ENCODE measurements at places on chromosomes 1 and 21.
A peak's percentile ranks its signal among the peaks of the same experiment; 100 is the strongest.

GRCh38 chr21:36169470-36170128 is 13.0 kb downstream of the DOP1B start:
- DNase-seq, result peak; percentile 32

DNA sequence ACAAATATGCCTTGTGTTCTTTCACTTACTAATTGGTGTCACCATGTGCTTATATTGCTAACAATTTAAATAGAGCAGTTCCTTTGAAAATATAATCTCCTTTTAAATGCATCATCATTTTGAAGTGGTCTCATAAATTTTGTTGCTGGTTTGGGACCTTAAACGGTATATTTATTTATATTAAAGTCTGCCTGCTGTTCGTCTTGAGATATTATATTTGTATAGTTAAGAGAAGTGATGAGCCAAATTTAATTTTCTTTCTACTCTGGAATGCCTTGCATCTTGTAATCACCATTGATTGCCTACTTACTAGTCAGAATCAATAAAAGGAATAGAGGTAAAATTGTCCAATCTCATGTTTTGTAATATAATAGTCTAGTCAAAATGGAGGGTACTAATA is 91.6 kb downstream of the NTNG1 start:
- no peak for DNase-seq

DNA sequence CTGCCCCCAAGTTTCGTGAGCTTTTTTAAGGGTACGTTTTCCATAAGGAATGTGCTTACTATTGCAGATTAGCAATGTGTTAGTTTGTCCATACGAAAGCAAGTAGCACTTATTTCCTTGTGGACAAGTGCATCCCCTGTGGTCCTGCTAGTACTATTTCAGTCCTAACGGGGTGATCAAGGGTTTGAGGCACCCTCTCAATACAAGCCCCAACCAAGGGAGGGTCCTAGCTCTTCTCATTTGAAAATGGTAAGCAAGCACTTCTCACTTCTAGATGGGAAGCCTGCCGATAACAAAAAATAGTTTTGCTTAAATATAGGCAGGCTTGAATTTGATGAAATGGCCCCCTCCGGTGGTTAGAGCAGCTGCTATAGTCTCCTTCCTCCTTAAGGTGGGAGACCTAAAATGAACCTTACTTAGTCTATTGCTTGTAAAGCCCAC is 64.0 kb upstream of the HMCN1 start:
- DNase-seq, result no peak

GRCh38 chr1:209648931-209649776 is 3.1 kb downstream of the LAMB3 start:
- DNase-seq, result no peak

DNA sequence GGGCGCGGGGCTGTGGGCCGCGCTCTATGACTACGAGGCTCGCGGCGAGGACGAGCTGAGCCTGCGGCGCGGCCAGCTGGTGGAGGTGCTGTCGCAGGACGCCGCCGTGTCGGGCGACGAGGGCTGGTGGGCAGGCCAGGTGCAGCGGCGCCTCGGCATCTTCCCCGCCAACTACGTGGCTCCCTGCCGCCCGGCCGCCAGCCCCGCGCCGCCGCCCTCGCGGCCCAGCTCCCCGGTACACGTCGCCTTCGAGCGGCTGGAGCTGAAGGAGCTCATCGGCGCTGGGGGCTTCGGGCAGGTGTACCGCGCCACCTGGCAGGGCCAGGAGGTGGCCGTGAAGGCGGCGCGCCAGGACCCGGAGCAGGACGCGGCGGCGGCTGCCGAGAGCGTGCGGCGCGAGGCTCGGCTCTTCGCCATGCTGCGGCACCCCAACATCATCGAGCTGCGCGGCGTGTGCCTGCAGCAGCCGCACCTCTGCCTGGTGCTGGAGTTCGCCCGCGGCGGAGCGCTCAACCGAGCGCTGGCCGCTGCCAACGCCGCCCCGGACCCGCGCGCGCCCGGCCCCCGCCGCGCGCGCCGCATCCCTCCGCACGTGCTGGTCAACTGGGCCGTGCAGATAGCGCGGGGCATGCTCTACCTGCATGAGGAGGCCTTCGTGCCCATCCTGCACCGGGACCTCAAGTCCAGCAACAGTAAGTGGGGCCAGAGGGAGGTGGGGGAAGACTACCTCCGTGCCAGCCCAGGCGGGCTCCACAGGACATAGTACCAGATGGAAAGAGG is 808 bp downstream of the MAP3K21 start:
- DNase-seq, result peak; percentile 50

- no peak for DNase-seq
Measured at GRCh38 chr1:41673806-41674205, 189.3 kb upstream of the EDN2 start.

GRCh38 chr1:89081005-89081404 is 16.0 kb upstream of the GBP1 start:
- DNase-seq, result no peak

DNA sequence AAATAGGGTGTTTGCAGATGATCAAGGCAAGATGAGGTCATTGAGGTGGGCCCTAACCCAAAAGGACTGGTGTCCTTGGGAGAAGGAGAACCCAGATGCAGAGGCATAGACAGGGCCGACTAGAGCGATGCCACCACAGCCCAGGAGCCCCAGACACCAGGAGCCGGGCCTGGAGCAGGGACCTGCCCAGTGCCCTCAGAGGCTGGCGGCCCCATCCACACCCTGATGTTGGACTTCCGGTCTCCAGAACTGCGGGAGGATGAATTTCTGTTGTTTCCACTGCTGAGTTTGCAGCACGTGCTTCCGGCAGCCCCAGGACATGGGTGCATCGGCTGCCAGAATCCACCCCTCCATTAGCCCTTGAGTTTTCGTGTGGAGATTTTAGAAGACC is 7.2 kb upstream of the ACTRT2 start:
- DNase-seq, result no peak

DNA sequence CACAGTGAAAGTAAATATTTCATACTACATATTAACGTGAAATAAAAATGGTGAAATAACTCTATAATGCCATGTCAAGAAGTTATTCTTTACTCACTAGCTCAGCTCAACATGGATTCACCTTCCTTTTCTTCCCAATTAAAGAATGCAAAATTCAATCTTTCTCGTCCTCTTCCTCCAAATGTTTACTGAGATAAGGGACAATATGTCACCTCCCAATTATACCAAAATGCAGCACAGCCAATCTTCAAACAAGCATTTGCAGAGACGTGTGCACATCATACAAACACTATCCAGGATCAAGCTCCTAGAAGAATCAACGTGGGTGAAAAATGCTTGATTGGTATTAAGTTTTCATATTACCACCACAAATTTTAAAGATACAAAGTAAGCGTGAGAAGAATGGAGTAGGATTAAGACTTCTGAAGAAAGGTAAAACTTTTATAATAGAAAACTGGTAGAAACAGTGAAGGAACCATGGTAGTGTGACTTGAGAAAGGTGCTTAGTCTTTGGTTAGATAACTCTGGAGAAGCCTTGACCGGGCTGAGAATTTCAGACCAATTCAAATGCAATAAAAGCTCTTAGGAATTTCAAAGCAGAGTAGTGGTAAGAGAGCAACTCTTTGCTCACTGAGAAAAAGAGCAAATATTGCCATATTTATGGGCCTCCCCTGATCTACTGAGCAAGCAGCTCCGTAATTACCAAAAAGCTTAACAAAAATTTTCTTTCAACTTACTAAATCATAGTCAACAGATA is 7.2 kb downstream of the PTP4A2 start:
- DNase-seq, result no peak

- no peak for DNase-seq
Measured at GRCh38 chr1:200850554-200850953, 22.2 kb upstream of the GPR25 start.

DNA sequence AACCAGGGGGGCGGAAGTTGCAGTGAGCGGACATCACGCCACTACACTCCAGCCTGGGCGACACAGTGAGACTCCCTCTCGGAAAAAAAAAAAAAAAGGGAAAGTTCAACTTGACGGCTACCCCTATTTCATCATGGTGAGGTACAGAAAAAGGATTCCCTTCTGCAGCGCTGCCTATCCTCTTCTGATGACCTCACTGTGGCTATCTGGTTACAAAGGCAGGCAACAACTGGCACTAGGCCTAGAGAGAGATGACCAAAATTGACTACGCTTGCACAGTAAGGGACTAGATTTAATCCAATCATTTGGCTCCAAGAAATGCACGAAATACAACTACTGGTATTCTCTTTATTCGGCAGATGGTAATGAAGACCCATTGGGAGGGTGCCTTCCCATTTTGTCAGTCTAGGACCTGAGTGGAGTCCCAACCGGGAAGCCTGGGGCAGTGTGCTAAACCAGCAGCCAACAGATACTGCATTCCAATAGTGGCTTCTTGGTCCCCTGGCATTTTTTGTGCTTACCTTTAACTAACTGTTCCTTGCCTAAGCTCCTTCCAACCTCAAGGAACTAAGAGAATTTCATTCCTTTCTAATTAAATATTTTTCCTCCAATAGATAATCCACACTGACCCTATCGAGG is 36.6 kb downstream of the ITPKB start:
- DNase-seq, result no peak

DNA sequence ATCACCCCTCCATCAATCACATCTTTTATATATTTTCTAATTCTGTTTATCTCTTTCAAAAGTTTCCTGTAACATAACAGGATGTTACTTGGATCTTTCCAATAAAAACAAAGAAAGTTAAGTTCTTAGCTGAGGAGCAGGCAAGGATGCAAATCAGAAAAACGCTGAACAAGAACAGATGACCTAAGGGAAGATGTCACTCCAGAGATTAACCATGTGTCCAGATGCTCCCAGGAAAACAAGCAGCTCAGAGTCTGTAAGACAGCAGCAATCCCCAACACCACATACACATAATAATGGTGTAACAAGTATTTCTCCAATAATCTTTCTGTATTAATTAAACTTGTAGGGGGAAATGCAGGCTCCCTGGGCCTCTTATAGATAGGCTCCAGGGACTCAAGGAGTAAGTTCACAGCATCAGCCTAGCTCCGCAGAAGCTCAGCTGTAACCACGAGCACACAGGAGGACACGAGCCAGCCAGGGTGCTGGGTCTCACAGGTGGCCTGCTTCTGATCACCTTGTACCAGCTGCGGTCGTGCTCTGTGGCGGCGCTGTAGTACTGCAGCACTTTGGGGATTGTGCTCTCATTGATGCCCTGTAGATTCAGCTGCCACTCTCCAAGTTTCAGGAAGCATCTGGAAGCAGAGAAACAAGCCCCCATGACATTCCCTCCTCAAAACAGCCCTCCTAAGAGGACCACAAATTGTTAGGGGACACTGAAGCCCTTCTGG is 33.1 kb upstream of the EXOSC10 start:
- DNase-seq, result no peak

DNA sequence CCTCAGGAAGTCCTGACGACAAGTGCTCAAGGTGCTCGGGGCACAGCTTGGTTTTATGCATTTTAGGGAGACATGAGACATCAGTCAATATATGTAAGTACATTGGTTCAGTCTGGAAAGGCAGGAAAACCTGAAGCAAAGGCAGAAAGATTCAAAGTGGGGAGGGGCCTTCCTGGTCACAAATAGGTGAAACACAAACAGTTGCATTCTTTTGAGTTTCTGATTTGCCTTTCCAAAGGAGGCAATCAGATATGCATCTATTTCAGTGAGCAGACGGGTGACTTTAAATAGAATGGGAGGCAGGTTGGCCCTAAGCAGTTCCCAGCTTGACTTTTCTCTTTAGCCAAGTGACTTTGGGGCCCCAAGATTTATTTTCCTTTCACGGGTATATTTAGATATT is 8.9 kb upstream of the RNF187 start:
- DNase-seq, result no peak

DNA sequence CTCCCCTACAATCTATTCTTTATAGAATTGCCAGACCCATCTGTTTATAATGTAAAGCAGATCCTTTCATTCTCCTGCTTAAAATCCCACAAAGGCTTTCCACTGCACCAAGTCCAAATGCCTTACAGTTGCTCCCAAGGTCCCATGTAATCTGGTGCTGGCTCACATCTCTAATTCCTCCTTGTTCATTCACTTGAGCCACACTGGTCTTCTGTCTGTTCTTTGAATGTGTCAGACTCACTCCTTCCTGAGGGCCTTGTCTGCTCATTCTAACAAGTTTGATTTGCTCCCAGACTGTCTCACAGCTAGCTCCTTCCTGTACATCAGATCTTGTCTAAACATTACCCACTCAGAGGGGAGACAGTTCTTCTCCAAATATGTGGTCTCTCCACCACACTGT is 38.9 kb downstream of the ALG14 start:
- DNase-seq, result no peak

- peak; percentile 23 for DNase-seq
Measured at GRCh38 chr1:5936621-5937372, 55.4 kb downstream of the NPHP4 start.

- DNase-seq, result no peak
Measured at GRCh38 chr1:229879746-229880145, 187.3 kb upstream of the GALNT2 start.

- no peak for DNase-seq
Measured at GRCh38 chr1:2300851-2301606, 72.9 kb downstream of the SKI start.

- no peak for DNase-seq
Measured at GRCh38 chr1:71351438-71351837, 270.6 kb upstream of the ZRANB2 start.
